ENCODE measurements at places on chromosomes 1 and 21. TPM values are rescaled to one million over a fixed set of nuclear protein-coding genes. Genes with fewer than 3 reads are reported as not detected.

Gene ALPL
- total RNA-seq, result 129 TPM

Gene TMEM82
- total RNA-seq, result not detected

Gene RHD
- not detected for total RNA-seq

Gene FABP3
- total RNA-seq, result 9.1 TPM

Gene H6PD
- 77.6 TPM for total RNA-seq

Gene KIF21B
- total RNA-seq, result 2.8 TPM

Gene EFNA4
- 3.1 TPM for total RNA-seq

Gene GPR153
- total RNA-seq, result 32.3 TPM

Gene PRAMEF15
- total RNA-seq, result not detected

Gene GAS5
- 223 TPM for total RNA-seq

Gene LRRN2
- total RNA-seq, result 5.7 TPM

Gene PDC
- not detected for total RNA-seq

Gene ATAD3B
- 12.6 TPM for total RNA-seq

Gene PLXNA2
- total RNA-seq, result 49.0 TPM

Gene COL16A1
- total RNA-seq, result 38.9 TPM

Gene MGST3
- 418 TPM for total RNA-seq

Gene RNF207
- 14.7 TPM for total RNA-seq

Gene TSEN15
- total RNA-seq, result 25.8 TPM

Gene AIRE
- total RNA-seq, result not detected

Gene LCK
- total RNA-seq, result 1.8 TPM

Gene ILDR2
- 0.29 TPM for total RNA-seq

Gene PRDX6
- total RNA-seq, result 873 TPM

Gene LRRC38
- not detected for total RNA-seq

Gene THEMIS2
- 64.9 TPM for total RNA-seq

Gene MAN1C1
- 21.9 TPM for total RNA-seq

Gene HENMT1
- 3.3 TPM for total RNA-seq

Gene TRAF5
- 13.1 TPM for total RNA-seq

Gene SAMD11
- 2.8 TPM for total RNA-seq

Gene HCN3
- 3.3 TPM for total RNA-seq

Gene OR10Z1
- not detected for total RNA-seq

Gene SRGAP2B
- 46.1 TPM for total RNA-seq

Gene KRTAP10-11
- not detected for total RNA-seq

Gene FAM72B
- total RNA-seq, result 1.1 TPM

Gene FMN2
- 0.48 TPM for total RNA-seq

Gene RASAL2
- total RNA-seq, result 17.3 TPM

Gene HP1BP3
- total RNA-seq, result 149 TPM

Gene PCAT6
- 1.2 TPM for total RNA-seq

Gene BSND
- not detected for total RNA-seq

Gene DISP3
- not detected for total RNA-seq

Gene AXDND1
- total RNA-seq, result not detected

Gene PTAFR
- 22.8 TPM for total RNA-seq

Gene SEC16B
- total RNA-seq, result 2.9 TPM

Gene FAM167B
- 7.5 TPM for total RNA-seq

Gene WDR64
- not detected for total RNA-seq

Gene ATXN7L2
- 3.0 TPM for total RNA-seq

Gene UBXN10
- 0.29 TPM for total RNA-seq

Gene NPHS2
- not detected for total RNA-seq

Gene AADACL4
- not detected for total RNA-seq

Gene MYBPH
- total RNA-seq, result 0.22 TPM

Gene DDR2
- 187 TPM for total RNA-seq

Data from mesenteric fat pad (tissue), 1 donor.